GM18507 (cell line): ENCODE measurements at places on chromosomes 13 and 19.
A peak's percentile ranks its signal among the peaks of the same experiment; 100 is the strongest.

- peak; percentile 71 for DNase-seq
These were observed 40.8 kb upstream of the ISYNA1 start for GRCh38 chr19:18478545-18479311.

DNA sequence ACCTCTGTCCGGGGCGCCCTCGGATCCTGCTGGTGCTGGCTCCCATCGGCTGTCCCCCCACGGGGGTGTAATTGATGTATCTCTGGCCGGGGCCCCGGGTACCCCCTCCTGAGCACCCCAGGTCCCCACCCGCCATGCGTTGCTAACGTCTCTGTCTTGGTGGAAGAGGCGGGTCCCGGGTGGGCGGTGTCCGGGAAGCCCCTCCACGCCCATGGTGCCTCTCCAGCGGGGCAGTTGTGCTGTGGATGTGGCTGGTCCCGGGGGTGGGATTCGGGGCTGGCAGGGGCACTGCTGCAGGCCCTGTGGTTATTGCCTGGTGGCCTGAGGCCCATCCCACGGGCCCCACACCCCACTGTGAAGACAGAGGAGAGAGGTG is 4.9 kb downstream of the DIRAS1 start:
- no peak for DNase-seq

DNA sequence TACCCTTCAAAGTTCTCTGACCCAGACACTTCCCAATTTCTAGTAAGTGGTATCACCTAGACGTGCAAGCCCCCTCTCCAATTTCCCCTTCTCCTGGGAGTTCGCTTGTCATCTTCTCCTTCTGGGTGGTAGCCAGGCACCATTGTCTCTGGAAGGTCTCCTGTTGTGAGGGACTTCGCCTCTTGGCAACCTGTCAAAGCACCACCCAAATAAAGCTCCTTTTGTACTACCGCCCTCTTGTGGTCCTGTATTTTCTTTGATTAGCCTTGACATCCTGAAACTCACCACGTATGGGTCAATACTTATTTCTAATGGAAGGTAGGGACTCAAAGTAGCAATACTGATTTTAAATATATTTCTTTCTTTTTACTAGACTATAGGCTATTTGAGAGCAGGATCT is 8.2 kb downstream of the GPC5 start:
- no peak for DNase-seq

GRCh38 chr13:102176846-102177245 is 225.0 kb downstream of the FGF14 start:
- DNase-seq: no peak

DNA sequence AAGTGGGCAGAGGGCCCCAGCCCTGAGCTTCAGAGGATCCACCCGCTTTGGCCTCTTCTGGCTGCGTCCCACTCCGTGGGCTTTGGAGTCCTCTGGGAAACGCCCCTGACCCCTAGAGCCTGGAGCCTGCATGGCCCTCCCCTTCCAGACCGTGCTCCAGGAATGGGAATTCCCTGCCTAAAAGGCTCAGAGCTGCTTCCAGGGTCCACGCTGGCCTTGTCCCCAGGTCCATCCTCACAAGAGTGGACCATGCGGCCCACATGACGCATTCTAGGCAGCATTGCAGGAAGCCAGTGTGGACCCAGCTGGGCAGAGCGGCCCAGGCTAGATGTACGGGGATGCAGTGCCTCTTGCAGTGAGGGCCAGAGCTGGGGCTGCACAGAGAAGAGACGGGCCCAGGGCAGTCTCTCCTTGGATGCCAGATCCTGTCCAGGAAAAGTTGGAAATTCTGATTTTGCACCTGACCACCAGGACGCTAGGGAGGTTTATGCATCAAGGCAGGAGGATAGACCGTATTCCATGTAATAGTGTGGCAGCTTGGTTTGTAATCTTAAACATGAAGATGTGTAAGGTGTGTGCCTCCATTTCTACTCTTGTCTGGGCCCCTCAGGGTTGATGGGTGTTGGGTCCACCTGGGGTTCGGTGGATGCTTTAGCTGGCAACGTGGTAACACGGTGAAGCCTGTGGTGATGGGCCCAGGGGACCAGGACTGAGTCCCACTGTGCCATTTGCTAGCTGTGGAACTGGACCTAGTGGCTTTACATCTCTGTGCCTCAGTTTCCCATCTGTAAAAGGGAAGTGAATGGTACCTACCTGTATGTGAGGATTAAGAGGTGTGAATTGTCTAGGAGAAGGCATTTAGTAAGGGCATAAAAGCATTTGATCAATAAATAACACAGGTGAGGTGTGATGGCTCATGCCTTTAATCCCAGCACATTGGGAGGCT is 14.8 kb upstream of the FXYD3 start:
- DNase-seq: no peak

- DNase-seq: no peak
These were observed 12.1 kb downstream of the CRYL1 start for GRCh38 chr13:20513466-20513995.

- DNase-seq: no peak
These were observed 28.2 kb downstream of the IGFL2 start for GRCh38 chr19:46176116-46176860.

DNA sequence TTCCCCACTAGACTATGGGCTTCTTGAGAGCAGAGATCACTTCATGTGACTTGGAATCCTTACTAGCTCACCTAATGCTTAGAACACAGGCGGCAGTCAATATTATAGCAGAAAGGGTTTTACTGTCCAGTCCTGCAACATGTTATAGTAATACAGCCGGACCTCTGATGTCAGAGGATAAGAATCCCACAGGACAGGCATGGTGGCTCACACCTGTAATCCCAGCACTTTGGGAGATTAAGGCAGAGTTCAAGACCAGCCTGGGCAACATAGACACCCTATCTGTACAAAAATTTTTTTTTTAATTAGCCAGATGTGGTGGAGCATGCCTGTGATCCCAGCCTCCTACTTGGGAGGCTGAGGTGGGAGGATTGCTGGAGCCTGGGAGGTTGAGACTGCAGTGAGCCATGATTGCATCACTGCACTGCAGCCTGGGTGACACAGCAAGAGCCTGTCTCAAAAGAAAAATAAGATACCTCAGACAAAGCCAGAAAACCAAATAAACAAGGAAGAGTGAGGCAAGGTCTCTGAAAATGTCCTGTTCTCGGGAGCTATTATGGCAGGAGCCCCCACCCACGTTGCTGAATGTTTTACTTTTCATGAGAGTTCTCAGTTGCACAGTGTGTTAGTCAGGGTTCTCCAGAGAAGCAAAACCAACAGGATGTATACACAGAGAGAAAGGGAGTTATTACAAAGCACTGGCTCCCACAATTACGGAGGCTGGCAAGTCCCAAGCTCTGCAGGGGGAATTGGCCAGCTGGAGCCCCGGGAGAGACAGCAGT is 100.8 kb downstream of the UBL3 start:
- DNase-seq: no peak

- no peak for DNase-seq
These were observed 3.4 kb upstream of the POMP start for GRCh38 chr13:28655561-28655960.

DNA sequence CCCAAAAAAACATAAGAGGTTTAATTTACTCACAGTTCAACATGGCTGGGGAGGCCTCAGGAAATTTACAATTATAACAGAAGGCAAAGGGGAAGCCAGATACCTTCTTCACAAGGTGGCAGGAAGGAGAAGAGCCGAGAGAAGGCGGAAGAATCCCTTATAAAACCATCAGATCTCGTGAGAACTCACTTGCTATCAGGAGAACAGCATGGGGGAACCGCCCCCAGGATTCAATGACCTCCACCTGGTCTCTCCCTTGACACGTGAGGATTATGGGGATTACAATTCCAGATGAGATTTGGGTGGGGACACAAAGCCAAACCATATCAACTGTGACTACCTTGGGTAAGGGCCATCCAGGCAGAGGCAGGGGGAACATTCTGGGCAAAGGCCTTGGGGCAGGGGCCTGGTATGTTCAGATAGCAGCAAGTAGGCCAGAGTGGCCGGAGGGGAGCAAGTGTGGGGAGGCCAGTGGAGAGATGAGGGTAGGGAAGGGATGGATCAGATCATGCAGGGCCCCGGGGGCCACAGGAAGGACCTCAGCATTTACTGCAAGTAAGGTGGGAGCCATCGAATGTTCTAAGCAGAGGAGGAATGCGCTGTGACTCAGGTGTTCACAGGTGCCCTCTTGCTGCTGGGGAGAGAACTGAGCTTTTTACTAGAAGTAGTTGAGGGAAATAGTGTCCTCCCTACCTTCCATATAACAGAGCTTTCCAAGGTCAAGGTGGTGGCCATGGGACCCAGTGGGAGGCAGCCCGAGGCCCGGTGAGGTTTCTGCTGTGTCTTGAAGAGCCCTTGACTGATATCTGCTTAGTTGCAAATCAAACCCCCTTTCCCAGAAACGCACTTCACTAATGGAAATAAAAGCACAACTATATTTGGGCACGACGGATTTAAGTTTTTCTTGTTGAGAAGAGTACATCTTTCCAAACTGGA is 18.0 kb downstream of the RAB3D start:
- no peak for DNase-seq

DNA sequence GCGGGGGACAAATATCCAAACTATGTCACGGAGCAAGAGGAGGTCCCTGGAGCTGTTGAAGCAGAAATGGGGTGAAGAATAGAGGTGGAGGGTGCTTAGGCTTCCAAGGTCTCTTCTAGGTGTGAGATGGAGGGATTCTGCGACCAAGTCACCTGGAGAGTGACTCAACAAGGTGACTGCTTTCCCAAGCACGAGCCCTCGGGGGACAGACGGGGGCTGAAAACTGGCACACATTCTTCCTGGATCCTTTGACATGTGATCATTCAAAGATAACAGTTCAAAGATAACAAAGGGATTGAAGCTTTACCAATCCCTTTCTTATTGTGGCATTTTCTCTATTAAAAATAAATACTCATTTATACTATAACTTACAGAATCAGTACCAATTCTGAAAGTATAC is 2.2 kb upstream of the TEX101 start:
- DNase-seq: no peak

DNA sequence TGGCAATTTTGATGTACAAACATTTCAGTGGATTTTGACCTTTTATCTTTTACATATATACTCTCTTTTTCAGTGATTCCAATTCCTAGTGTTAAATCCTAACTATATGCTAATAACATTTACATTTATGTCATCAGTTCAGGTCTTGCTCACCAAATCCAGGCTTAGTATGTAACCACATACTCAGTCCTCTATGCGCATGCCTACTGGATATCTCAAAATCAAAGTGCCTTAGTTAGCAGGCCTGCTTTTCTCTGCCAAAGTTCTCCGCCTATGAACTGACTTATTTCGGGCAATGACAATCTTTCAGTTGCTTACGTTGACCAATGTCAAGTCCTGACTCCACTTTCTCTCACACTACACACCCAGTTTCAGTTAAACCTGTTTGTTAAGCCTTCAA is 478.5 kb upstream of the SLITRK1 start:
- no peak for DNase-seq

DNA sequence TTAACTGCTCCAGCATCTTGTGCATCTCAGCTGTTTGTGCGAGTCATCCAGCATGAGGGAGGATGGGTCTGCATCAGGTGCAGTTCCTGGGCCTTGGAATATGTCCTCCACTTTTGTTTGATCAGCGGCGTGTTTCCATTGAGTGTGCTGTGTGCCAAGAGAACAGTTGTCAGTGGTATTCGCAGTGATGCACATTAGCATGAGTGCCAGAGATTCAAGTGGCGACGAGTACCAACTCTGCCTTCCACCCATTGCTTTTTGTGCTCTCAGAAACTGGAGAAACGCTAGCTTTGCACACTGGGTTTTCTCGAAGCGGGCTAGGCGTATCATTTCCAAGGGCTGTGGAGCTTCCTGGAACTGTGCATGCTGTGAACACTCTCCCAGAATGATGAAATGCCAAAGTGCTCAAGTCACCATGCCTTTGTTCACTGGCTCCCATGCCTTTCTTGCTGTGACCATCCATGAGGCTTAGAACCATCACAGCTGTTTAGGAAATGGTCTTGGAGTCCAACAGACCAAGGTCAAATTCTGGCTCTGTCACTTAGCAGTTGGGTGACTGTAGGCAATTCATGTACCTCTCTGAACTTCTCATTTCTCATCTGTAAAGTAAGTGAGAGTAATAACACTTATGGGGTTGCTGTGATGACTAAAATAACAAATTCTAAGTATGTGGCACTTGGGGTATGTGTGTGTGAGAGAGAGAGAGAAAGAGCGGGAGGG is 18.4 kb downstream of the LRCH1 start:
- DNase-seq: no peak

DNA sequence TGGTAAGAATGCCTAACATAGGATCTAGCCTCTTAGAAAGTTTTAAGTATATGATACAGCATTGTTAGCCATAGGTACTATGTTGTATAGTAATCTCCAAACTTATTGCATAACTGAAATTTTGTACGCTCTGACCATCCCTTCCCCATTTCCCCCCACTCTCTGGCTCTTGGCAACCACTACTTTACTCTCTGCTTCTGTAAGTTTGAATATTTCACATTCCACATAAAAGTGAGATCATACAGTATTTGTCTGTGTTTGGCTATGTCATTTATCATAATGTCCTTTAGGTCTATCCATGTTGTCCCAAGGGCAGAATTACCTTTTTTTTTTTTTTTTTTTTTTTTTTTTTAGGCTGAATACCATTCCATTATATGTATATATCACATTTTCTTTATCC is 396.9 kb downstream of the DLEU7 start:
- no peak for DNase-seq

GRCh38 chr19:40089462-40089861 is 1.3 kb downstream of the ZNF780A start:
- DNase-seq: no peak

GRCh38 chr19:54197121-54197520 is 3.5 kb upstream of the RPS9 start:
- DNase-seq: no peak

GRCh38 chr13:22369840-22370239 is 699.0 kb downstream of the FGF9 start:
- no peak for DNase-seq

DNA sequence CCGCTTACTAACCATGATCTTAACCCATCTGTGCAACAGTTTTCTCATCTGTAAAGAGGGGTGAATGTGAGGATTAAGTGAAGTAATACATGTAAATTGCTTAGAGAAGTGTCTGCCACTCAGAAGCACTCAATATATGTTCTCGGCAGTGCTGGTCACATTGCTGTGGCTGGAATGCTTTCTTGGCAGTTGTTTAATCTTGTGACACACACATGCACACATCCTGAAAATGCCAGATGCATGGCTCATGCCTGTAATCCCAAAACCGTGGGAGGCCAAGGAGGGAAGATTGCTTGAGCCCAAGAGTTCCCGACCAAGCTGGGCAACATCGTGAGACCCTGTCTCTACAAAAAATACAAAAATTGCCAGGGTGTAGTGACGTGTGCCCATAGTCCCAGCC is 4.9 kb upstream of the DMKN start:
- no peak for DNase-seq

DNA sequence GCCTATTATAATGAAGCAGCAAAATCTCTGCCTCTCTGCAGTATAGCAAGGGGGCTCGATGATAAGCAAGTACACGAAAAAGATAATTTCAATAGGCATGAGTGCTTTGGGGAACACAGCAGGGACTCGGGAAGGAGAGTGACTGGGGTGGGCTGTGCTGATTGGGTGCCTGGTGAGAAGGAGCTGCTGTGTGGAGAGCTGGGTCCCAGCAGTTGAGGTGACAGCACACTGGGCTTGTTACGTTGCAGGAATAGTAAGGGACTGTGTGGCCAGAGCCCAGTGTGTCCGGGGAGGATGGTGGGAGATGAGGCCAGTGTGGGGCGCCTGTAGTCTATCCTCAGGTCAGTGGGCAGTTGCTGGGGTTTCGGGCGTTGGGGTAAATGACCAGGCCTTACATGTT is 17.4 kb downstream of the WDR62 start:
- DNase-seq: no peak

GRCh38 chr19:51780270-51780669 is 14.7 kb upstream of the FPR3 start:
- DNase-seq: no peak
